ENCODE measurements at places on chromosomes 1 and 21.

GRCh38 chr1:59577774-59578173 lies 237.0 kb upstream of the HOOK1 start:
- DNase-seq = no peak

- no peak for DNase-seq
These were observed 1.2 kb upstream of the DHCR24 start for GRCh38 chr1:54888080-54888733.

DNA sequence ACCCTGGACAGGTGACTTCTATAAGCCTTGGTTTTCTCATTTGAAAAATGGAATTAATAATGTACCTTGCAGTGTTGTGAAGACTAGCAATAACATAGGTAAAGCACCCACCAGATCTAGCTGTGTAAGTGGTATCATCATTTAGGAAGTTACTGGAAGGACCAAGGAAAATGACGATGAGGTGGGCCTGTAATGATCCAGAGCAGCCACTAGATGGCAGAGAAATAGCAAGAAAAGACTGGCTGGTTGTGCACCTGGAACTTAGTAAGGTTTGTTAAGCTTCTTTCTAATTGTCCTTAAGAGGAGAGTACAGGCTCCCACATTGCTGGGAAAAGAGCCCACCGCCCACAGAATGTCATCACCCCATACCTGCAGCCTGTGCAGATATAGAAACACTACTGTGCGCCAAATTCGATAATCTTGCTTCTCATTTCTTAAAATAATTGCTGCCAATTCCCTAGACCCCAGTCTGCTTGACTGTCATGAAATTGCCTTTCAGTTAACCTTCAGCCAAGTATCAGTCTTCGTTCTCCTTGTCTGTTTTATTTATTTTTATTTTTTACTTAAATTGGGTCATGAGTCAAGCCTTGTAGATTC lies 37.2 kb downstream of the WNT4 start:
- peak; percentile 3 for DNase-seq

GRCh38 chr1:170590921-170591705 lies 59.1 kb downstream of the GORAB start:
- DNase-seq = no peak

DNA sequence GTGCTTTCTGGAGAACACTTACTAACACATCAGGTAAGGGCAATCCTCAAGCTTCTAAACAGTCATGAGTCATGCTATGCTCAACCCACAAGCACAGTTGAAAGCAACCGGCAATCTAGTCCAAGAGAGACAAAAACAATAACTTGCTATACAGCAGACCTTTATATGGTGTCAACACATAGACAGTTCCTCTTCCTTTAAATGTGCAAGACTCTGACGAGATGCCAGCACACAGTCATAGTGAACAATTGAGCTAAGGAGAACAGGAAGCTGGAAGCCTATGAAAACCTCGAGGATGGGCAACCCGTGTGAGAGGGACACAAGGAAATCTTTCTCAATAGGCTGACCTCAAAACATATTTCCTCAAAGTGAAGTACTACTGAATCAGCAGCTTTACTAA lies 5.3 kb downstream of the ADIPOR1 start:
- DNase-seq = no peak

DNA sequence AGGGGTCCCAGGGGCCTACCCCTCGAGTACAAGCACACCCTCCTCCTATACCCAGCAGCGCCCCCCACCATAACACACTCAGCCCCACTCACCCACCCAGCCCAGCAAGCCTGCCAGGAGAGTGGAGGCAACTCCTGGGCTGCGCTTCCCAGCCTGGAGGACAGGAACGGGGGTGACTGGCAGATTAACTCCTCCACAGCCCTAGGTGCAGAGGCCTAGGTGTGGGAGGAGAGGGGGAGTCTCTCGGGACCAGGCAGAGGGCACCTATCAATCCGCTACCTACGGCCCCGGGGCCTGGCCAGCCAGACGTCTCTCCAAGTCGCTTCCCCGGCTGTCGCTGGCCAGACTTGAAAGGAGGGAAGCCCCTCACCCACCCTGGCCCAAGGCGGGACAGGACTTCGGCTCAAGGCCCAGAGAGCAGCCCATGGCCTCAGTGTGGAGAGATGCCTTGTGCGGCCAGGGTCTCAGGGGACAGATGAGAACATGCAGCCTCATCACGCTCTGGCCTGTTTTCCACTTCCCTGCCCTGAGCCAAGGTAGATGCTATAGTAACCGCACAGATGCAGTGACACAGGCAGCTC lies 24.9 kb downstream of the MATN1 start:
- no peak for DNase-seq

GRCh38 chr1:159828176-159828575 lies 1.5 kb downstream of the SLAMF8 start:
- DNase-seq = no peak

All from NCI-H1417 treated with DMSO at 0.1 percent for 48 hours (cell line).